ENCODE measurements at places on chromosomes 6 and 20. TPM values are rescaled to one million over a fixed set of nuclear protein-coding genes. Genes with fewer than 3 reads are reported as not detected.

DNA sequence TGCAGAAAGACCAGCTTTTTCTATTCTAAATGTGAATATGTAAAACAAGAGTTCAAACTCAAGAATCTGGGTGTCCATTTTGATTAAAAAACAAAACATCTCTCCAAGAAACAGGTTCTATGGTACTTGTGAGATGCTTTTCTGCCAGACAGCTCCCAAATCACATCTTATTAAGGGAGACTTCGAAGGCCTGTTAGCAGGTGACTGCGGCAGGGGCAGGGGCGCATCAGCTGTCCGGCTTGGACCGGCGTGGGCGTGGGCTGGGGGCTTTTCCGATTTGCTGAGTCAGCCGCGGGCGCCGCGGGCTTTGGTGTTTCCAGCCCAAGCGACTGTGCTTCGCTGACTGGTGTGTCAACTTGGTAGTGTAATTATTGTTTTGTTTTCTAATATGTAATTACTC is 32.6 kb downstream of the TFAP2A start:
- no peak for DNase-seq

RHAG gene
- not detected for total RNA-seq

DNA sequence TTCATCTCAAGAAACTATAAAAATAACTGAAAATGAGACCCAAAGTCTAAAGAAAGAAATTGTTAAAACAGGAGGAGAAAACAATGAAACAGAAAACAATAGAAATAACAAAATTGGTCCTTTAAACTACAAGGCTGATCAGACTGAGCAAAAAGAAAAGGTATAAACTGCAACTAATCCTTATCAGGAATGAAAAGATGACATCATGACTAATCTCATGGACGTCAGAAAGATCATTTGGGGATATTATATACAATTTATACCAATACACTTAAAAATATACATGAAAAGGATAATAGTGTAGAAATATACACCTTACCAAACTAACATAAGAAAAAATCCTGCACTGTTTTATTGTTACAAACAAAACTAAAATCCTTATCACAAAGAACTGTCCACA is 315.6 kb downstream of the TAF4 start:
- no peak for DNase-seq

SGK1 gene
- total RNA-seq, result 91.6 TPM

DNA sequence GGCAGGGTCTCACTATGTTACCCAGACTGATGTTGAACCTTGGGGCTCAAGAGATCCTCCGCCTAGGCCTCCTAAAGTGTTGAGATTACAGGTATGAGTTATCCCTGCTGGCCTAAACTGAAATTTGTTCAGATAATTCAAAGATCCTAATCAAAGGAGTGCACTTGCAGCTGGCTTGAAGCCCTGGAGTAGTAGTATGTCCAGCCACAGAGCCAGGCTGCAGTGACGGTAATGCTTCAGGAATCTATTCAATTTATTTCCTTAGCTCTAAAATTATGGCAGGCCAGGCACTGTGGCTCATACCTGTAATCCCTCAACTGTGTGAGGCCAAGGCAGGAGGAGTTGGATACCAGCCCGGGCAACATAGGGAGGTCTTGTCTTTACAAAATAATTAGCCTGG is 1.4 kb upstream of the DDX43 start:
- peak; percentile 62 for DNase-seq

Measured in osteoblast (primary cell).